NCI-H1930 (cell line): ENCODE measurements at places on chromosomes 7 and 10.
A peak's percentile ranks its signal among the peaks of the same experiment; 100 is the strongest.

- DNase-seq: no peak
These were observed 2.7 kb downstream of the CDCA7L start for GRCh38 chr7:21942955-21943354.

DNA sequence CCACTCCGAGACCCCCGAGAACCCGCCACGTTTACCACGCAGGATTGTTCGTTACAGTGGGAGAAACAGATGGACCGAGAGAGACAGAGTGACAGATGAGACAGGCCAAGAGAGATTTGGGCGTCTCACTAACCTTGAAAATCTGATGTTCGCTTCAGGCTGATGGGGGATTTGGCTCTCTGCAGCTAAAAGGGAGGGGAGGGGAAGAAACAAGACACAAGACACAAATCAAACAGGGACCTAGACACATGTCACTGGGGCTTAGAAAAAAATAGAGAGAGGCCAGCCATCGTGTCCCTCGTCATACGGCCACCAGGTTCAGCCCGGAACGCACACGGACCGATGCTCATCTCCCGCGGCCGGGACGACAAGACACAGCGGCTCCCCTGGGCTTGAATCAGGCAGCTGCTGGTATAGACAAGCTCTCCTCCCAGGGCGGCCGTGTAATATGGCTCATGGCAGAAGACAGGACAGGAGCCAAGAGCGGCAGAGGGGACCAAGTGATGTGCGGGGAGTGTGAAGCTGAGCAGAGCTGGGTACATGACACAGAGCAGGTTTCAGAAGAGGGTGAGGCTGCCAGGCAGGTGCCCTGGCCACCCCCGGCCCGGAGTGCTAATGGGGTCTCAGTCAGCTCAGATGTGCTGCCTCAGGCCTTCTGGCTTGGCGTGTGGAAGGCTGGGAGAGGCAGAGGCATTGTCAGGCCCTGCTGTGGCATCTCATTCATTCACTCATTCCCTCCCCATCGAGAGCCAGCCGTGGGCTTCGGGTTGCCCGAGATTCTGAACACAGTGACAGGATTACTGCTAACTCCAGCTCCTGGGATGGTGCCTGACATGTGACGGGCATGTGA, 88.5 kb upstream of the GNA12 start:
- DNase-seq: no peak

- DNase-seq: no peak
These were observed 166.0 kb upstream of the TCF7L2 start for GRCh38 chr10:112784022-112784461.

- DNase-seq: no peak
These were observed 125.7 kb downstream of the BICC1 start for GRCh38 chr10:58638388-58638787.

DNA sequence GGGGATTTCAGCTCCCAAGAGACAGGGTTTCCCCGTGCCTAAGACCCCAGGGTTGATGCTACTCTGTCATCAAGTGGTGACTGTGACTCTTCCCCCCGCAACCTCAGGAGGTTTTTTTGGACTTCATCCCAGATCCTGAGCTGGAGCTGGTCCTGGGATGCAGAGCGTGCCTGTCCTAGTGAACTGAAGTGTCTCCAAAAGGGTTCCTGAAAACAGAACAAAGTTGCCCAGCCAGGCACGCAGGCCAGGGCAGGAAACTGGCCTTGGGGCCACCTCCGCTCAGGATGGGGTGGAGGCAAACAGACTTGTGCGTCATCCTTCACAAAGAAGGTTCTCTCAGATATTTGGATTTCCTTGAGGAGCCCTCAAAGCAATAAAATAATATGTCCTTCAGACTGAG, 118.9 kb downstream of the ITIH5 start:
- DNase-seq: no peak

GRCh38 chr7:25105911-25106310, 19.1 kb downstream of the CYCS start:
- DNase-seq: no peak

DNA sequence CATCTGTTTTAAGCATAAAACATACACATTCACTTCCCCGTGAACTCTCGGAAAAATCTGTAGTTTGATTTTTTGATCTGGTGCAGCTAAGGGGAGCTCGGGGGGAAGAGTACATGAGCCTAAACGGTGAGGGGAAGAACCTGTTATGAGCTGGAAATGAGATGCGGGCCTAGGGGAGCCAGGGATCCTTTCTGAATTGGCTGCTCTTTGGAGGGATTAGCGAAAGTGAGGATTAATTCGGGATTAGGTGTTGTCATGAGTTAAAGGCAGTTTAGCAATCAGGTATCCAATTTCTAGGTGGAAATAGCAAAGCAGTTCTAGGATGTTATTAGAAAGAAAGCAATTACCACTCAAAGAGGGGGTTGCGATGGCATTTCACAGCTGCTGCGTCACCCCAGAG, 51.1 kb upstream of the ADARB2 start:
- DNase-seq: no peak

DNA sequence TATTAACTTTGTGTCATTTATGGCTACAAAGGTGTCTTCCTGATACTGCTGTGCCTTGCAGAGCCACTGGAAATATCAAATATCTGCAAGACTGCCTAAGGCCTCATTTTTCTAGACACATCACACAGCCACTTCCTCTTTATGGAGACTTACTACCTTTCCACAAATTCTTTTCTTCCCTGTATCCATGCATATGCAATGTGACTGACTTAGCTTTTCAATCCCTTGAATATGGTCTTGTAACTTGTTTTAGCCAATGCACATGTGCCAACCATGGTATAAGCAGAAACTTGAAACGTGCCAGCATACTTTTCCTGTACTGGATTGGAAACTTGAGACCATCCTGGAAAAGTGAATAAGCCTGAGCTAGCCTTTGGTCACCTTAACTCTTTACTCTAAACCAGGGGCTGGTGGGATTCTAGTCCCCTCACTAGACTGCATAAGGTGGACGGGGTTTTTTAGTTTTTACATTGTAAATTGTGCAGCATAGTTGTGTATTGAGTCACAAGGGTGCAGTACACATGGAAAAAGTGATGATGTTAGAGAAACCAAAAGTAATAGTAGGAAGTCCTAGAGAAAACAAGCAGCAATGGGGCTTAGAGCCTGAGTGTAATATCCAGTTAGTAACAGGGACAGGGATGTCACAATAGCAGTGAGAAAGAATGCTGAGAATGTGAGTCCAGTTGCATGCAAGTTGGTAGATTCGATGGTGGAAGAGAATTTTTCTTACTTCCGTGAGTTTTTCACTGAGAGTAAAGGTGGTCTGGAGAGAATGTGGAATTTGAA, 879.5 kb downstream of the SORCS1 start:
- no peak for DNase-seq

GRCh38 chr10:97618285-97618684, 15.0 kb downstream of the MORN4 start:
- DNase-seq: no peak

DNA sequence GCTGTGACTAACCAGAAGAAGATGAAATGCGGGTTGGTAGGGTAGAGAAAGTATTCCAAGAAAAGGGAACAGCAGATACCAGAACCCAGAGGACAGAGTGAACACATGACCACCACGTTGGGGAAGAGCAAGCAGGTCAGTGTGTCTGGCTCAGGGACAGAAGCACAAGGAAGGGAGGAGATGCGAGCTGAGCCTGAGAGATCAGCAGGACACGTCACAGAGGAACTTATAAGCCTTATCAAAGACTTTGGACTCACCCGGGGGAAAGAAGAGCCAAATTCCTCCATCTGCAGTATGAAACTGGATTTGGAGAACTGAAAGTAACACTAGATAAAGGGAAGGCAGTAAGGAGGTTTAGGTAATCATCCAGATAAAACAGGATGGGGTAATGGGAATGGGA, 232.1 kb upstream of the NPVF start:
- no peak for DNase-seq

DNA sequence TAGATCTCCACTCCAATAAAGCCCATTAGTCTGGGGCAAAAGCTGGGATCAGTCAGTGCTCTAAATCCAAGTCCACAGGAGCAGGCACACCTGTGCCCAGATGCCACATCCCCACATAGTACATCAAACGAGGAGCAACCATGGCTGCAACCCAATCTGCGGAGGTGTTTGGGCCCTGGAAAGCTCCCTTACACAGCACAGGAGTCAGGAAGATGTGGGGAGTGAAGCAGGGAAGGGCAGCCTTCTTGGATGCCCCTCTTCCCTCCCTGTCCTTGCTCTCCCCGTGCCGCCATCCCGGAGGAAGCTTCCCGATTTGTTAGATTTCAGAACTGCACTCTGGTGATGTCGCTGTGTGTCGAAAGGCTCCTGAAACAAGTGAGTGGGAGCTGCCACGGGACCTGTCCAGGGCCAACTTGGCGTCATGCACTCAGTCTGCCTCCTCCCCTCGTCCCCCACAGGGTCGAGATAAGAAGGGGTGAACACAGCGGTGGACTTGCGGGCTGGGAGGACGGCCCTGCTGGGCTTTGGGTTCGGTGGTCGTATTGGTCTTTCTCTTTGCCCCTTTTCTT, 230.6 kb upstream of the GRB10 start:
- DNase-seq: no peak

DNA sequence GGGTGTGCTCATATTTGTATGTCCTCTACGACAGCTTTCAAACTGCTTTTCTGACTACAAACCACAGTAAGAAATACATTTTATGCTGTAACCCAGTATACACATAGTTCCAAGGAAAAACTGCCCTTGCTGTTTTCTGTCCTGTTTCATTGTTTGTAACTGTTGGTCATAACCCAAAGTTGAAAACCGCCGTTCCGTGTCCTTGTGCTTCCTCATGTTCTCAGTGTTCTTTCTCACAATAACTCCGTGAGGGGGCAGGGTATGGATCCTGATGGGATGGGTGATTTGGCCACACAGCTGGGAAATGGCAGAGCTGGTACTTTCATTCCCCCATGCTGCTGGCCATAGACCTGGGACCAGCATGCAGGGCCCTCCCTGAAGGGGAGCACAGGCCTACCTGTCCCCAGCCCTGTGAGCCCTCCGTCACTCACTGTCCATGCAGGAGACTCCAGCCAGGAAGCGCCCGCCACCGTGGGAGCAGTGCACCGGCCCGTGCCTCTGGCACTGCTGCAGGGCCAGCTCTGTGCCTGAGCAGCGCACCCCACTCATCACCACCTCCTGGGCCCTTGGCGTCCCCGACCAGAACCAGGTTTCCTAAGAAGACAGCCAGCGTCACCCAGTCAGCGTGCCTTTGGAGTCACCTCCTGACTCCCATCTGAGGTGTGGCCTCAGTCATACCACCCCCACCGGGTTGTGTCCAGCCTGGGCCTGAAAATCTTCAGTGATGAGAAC, 12.7 kb downstream of the LOXL4 start:
- no peak for DNase-seq

GRCh38 chr7:18086165-18087025, 58.7 kb upstream of the PRPS1L1 start:
- peak; percentile 30 for DNase-seq

DNA sequence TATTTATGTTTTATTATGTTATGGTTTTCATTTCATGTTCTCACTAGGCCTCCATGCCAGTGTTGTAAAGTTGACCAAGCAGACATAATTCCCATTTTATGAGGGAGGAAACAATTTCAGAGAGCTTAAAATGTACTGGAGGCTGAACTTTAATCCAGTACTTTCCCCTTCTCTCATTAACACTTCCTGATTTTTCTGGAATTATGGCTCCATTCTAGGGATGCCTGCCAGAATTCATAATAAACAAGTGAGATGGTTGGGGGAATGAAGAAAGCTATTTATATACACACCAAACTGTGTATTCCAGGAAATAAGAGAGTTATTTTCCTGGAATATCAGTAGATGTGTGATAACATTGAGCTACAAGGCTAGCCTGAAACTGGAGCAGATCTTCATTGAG, 6.9 kb downstream of the TMEM236 start:
- DNase-seq: no peak

DNA sequence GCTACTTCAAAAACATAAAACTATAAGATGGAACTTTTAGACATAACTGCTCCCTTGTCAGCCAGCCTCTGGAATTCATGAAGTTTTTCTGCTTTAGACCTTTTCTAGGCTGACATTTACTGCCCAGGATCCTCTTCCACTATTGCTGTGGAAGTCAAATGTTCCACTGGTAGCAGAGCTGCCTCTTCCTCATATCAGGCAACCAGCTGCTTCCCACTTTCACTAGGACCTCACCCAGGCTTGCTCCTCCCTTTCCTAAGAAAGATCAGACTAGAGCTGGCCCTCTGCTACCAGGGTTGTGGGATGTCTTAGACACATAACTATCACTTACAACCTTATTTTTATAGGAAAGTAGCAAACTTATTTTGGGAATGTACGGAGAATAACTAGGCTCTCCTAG, 121.5 kb downstream of the CTTNBP2 start:
- no peak for DNase-seq

- no peak for DNase-seq
These were observed 34.2 kb downstream of the ADRB1 start for GRCh38 chr10:114077815-114078219.

- DNase-seq: no peak
These were observed 80.8 kb downstream of the DNAJB9 start for GRCh38 chr7:108650467-108650866.

GRCh38 chr7:73715648-73716317, 3.7 kb downstream of the STX1A start:
- DNase-seq: no peak

DNA sequence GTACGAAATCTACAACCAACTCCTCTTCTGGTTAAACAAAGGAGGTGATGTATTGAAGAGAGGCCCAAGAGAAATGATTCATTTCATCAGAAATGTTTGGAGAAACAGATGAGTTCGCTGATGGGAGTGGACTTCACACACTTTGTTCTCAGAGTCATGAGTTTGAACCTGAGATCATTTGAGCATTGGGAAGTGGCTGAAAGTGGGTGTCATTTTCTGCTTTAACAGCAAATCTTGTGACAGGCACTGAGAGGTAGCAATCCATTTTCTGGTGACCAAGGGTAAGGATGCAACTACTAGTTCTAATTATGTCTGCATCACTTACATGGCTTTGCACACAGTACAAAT, 51.4 kb downstream of the RBM20 start:
- DNase-seq: no peak

DNA sequence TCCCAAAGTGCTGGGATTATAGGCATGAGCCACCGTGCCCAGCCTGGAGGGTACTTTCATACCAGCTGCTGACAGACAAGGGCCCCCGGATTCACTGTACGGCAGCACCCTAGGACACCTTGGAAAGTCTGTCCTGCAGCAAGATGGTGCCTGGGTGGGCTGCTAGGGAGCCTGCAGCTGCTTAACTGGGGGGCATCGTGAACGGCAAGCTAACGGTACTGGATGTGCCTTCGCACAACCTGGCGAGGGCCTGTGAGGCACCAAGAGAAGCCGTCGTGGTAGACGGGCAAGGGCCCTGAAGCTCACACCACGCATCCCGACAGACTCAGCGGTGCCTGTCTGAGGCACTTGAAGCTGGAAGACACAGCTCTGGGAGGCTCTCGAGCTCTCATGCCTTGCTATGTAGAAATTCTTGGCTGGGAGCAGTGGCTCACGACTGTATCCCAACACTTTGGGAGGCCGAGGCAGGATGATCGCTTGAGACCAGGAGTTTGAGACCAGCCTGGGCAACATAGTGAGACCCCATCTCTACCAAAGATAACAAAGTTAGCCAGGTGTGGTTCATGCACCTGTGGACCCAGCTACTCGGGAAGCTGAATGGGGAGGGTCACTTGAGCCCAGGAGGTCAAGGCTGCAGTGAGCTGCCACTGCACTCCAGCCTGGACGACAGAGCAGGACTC, 9.4 kb downstream of the BRAT1 start:
- DNase-seq: no peak

GRCh38 chr7:37408291-37409228, 40.1 kb downstream of the ELMO1 start:
- DNase-seq: no peak
